Activated naive CD4-positive, alpha-beta T cell treated with anti-CD3 and anti-CD28 coated beads for 36 hours (primary cell): ENCODE measurements at places on chromosomes 12 and 14. TPM values are rescaled to one million over a fixed set of nuclear protein-coding genes. Genes with fewer than 3 reads are reported as not detected.

DNA sequence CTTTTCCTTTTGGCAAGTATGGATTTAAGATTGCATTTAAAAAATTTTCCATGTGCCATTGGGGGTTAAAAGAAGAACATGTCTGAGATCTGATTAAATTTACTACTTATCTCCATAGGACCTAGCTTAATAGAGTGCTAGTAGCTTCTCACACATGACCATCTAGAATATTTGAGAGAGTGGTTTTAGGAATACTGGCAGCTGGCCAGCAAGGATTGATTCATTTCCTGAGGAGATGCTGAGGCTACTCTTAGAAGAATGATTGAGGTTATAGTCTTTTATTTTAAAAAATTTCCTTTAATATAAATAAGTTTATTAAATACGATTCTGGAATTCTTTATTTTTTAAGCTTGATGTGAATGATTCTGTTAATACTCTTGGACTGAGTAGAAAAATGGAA lies 56.2 kb downstream of the MIPOL1 start:
- no peaks in the 10 kb centered on the region for H3K36me3 ChIP-seq
- H3K4me1 ChIP-seq = no peaks in the 10 kb centered on the region
- no peak overlapping the region for H3K27ac ChIP-seq
- DNase-seq = no peak
- H3K4me3 ChIP-seq = no peak overlapping the region
- no peaks in the 10 kb centered on the region for H3K27me3 ChIP-seq

DNA sequence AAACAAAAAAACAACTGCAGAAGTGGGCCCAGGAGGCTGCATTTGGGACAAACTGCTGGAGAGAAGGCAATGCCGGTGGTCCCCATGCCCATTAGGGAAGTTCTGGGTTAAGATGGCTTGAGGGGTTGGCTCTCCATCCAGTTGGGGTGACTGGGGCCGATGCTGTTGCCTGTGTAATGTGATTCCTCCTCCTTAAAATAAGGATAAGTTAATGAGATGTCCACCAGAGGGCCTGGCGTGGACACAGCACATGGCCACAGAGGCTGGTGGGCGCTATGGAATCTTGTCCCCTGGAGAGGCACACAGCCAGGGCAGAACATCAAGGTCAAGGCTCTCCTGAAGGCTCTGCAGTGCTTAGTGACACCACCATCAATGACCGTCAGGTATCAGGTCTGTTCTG lies 1.0 kb upstream of the TESC start:
- peaks cover 10% of the 10 kb centered on the region for H3K4me1 ChIP-seq
- H3K36me3 ChIP-seq = no peaks in the 10 kb centered on the region
- no peak for DNase-seq
- peak overlapping the region; percentile 45 for H3K4me3 ChIP-seq
- H3K27ac ChIP-seq = no peak overlapping the region
- H3K27me3 ChIP-seq = peaks cover 31% of the 10 kb centered on the region

- no peaks in the 10 kb centered on the region for H3K27me3 ChIP-seq
- no peaks in the 10 kb centered on the region for H3K36me3 ChIP-seq
- no peak overlapping the region for H3K27ac ChIP-seq
- DNase-seq = no peak
- no peak overlapping the region for H3K4me3 ChIP-seq
Observed at GRCh38 chr14:87264796-87265195, 728.2 kb downstream of the GALC start.

DNA sequence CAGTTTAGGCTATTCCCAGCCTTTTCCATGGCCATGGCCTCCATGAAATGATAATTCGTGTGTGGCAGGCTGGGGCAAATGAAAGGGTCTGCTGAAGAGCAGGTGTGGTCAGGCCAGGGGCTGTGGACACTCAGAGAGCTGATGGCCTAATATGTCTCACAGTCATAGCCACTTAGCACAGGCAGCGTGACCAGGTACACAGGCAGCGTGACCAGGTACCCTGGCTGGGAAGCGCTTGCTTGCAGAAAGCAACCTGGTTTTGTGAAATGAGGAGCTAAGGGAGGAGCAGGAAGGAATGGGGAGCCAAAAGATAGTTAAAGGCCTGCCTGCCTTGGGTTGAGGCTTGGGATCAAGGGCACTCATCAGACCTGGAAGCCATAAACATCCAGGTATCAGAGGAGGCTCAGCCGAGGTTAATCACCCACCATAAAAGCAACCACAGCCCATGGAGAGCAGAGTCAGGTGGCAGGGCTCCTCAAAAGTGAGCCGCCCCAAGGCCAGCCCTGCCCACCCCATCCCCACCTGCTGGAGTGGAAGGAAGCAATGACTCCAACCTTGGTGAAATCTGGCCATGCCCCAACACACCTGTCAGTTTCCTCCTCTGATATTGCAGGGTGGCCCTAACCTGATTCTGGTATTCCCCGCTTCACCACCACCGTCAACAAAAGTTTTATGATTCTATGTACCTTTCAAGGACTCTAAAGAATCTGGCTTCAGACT lies 8.0 kb upstream of the KRT8 start:
- H3K36me3 ChIP-seq = no peaks in the 10 kb centered on the region
- no peak overlapping the region for H3K4me3 ChIP-seq
- H3K27ac ChIP-seq = no peak overlapping the region
- DNase-seq = no peak
- no peaks in the 10 kb centered on the region for H3K27me3 ChIP-seq

GRCh38 chr12:2291182-2291832 lies 238.5 kb downstream of the CACNA1C start:
- H3K27me3 ChIP-seq = peaks cover 3% of the 10 kb centered on the region
- H3K36me3 ChIP-seq = no peaks in the 10 kb centered on the region
- peak; percentile 57 for DNase-seq
- no peak overlapping the region for H3K27ac ChIP-seq

DNA sequence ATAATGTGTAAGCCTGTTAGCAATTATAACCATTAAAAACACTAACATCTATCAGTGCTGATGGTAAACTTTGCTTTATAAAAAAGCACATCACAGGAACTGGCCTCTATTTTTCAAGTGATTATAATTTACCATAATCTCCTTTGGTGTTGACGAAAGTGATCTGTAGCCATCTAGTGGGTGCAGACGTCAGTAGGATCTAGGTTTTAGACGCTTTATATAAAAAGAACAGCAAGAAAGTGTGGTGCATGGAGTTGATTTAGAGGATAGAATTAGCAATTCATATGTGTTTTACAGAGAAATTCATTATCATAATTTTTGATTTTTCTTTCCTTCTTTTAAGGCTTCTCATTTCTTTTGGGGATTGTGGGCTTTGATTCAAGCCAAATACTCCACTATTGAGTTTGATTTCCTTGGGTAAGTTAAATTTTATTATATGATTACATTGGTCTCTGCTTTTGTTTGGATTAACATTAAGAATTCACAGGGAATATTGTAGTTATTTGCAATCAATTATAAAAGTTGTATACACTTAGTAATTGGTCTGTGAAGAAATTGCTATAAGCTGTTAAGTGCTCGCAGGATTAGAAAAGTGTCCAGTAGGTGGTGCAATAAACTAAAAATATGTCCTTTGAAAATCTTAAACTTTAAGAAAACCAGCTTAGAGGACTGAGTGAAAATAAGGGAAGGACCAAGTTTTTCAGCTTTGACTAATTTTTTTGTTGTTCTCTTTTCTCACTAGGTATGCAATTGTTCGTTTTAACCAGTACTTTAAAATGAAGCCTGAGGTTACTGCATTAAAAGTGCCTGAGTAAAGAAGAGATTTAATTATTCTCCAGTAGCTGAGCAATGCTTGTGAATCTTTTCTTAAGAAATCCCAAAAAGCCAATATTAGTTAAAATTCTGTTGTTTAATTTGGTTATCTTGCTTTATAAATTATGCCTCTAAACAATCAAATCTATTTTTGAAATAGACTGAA lies 59.5 kb downstream of the ETNK1 start:
- peaks cover 4% of the 10 kb centered on the region for H3K4me1 ChIP-seq
- H3K27me3 ChIP-seq = no peaks in the 10 kb centered on the region

GRCh38 chr12:57237932-57238853 lies 8.7 kb downstream of the SHMT2 start:
- H3K4me1 ChIP-seq = peaks cover 61% of the 10 kb centered on the region
- peak; percentile 52 for DNase-seq
- H3K27me3 ChIP-seq = peaks cover 47% of the 10 kb centered on the region
- peaks cover 20% of the 10 kb centered on the region for H3K36me3 ChIP-seq
- H3K4me3 ChIP-seq = peak overlapping the region; percentile 93

- peaks cover 10% of the 10 kb centered on the region for H3K27me3 ChIP-seq
- no peak overlapping the region for H3K27ac ChIP-seq
- DNase-seq = no peak
- H3K36me3 ChIP-seq = no peaks in the 10 kb centered on the region
- no peaks in the 10 kb centered on the region for H3K4me1 ChIP-seq
Observed at GRCh38 chr12:63898764-63899337, 54.4 kb downstream of the SRGAP1 start.

DNA sequence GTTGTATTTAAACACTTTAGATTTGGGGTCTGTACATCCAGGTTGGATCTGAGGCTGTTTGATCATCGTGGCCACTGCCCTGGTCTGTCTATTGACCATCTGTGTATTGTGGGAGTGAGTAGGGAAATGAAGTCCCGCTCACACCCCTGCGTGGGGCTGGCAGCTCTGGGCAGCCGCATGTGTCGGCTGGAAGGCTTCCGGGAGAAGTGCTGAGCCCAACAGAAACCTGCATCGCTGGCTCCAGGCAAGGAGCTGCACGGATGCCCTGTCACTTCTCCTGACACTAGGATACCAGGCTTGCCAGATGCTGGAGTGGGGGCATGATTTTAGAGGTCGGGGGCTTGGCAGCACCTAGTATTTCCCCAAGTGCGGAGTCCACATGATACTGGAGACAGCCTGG lies 93.6 kb downstream of the PHETA1 start:
- no peaks in the 10 kb centered on the region for H3K27me3 ChIP-seq
- no peak overlapping the region for H3K27ac ChIP-seq
- H3K4me3 ChIP-seq = no peak overlapping the region
- no peak for DNase-seq
- H3K4me1 ChIP-seq = peaks cover 1% of the 10 kb centered on the region

DNA sequence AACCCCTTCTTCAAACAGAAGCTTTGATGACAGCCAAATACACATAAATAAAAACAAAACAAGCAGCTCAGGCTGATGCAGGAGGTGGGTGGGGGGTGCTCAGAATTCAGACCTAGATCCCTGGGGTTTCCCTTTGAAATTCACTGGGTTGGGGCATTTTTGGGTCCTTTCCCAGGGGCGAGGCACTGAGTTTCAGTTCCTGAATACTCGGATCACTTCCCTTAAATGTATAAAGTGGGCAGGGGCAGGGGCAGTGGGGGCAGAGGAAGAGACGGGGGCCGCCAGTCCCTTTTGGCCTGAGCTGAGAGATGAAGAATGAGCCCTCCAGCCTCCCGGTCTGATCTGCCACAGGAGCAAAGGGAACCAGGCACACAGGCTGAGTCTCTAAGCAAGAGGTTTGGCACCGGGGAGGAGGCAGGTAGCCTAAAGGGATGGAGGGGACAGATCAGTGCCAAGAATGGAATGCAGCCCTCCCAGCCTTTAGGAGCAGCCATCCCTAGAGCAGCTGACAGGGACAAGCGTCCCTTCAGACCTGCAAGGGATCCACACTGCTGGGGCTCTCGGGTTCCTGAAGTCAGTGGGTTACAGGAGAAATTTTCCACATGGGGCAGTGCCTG lies 20.3 kb downstream of the KDM2B start:
- H3K4me3 ChIP-seq = no peak overlapping the region
- no peaks in the 10 kb centered on the region for H3K27me3 ChIP-seq
- no peaks in the 10 kb centered on the region for H3K36me3 ChIP-seq

DNA sequence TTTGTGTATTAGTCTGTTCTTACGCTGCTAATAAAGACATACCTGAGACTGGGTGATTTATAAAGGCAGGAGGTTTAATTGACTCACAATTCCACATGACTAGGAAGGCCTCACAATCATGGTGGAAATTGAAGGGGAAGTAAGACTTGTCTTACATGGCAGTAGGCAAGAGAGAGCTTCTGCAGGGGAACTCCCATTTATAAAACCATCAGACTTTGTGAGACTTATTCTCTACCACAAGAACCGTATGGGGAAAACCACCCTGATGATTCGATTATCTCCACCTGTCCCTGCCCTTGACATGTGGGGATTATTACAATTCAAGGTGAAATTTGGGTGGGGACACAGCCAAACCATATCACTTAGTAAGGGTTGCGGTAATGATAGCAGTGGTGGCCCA lies 833.1 kb downstream of the FLRT2 start:
- H3K4me1 ChIP-seq = no peaks in the 10 kb centered on the region
- DNase-seq = no peak
- H3K27me3 ChIP-seq = no peaks in the 10 kb centered on the region
- H3K36me3 ChIP-seq = no peaks in the 10 kb centered on the region
- H3K4me3 ChIP-seq = no peak overlapping the region
- H3K27ac ChIP-seq = no peak overlapping the region

- H3K36me3 ChIP-seq = peaks cover 3% of the 10 kb centered on the region
- no peak overlapping the region for H3K4me3 ChIP-seq
- H3K27me3 ChIP-seq = no peaks in the 10 kb centered on the region
- H3K27ac ChIP-seq = no peak overlapping the region
- peaks cover 23% of the 10 kb centered on the region for H3K4me1 ChIP-seq
Observed at GRCh38 chr12:49369411-49370145, 2.3 kb downstream of the SPATS2 start.

DNA sequence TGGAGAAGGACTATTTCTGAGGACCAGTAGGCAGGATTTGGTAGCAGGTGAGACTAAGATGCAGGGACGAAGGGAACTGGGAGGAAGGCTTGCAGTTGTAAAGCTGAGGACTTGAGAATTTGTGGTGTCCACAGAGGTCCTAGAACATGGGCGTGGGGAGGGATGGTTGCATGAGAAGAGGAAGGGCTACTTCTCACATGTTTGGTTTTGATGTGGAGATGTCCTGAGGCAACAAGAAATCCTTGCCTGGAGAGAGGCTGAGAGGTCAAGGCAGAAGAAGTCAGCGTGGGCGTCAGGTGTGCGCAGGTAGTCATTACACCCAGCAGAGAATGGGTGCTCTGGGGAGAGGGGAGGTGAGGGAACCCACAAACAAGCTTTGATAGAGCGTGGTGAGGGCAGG lies 5.7 kb upstream of the RABGGTA start:
- H3K4me1 ChIP-seq = peaks cover 75% of the 10 kb centered on the region
- H3K4me3 ChIP-seq = no peak overlapping the region
- no peak overlapping the region for H3K27ac ChIP-seq
- no peaks in the 10 kb centered on the region for H3K27me3 ChIP-seq

The TNFRSF1A gene
- 41.3 TPM for total RNA-seq

The SERPINA1 gene
- total RNA-seq = 4.3 TPM

The HNF1A gene
- total RNA-seq = not detected

The KRT77 gene
- total RNA-seq = not detected
